ENCODE measurements at places on chromosomes 11 and 22.
A peak's percentile ranks its signal among the peaks of the same experiment; 100 is the strongest.

DNA sequence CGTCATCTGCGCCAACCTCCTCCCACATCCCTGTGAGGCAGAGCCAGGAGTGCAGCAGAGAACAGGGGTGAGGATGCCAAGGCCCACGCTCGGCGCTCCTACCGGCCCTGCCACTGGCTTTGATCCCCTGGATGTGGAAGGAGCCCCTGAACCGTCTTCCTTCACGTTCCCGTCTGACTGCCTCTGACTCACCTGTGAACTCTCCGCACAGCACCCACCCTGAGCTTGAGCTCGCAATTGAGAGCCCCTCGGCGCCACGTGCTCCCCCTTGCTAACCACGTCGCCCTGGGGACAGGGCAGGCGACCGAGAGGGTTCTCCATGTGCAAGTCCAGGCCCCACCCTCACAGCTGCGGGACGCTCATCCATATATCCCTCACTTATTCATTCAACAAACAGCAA is 645.3 kb downstream of the BRD1 start:
- no peak for DNase-seq

DNA sequence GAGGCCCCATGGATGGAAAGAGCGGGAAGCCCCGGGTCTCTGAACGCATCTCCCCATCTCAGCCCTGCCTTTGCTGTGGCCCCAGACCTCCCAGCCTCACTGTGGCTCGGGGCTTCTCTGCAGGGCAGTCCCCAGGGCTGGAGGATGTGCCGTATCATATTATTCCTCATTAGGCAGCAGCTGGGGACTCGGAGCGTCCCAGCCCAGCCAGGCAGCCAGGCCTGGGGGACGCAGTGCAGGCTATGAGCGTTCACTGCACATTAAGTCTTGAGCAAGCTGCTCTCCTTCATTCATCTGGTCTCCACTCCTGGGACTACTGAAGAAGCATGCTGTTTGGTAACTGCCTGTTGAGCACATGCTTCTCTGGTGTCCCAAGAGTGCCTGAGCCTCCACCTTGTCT is 226.8 kb upstream of the TBCEL start:
- no peak for DNase-seq

DNA sequence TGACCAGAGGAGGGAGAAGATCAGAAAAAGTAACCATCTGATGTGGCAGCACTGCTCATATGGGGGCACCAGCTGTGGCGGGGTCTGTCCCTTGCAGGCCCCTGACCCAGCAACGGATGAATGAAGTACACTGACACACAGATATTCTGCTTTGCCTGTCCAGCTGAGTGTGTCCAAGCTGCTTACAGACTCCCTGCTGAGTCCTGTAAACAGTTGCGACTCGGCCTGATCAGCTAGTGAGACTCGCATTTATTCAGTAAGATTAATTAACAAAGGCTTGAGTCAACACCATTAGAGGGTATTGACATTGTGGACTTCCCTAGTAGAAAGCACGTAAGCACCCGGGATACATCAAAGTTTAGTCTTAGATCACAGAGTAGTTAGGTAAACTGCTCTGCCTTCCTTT is 15.3 kb upstream of the OR10D3 start:
- DNase-seq, result no peak

GRCh38 chr22:27980424-27981148 is 61.5 kb upstream of the PITPNB start:
- DNase-seq, result no peak

DNA sequence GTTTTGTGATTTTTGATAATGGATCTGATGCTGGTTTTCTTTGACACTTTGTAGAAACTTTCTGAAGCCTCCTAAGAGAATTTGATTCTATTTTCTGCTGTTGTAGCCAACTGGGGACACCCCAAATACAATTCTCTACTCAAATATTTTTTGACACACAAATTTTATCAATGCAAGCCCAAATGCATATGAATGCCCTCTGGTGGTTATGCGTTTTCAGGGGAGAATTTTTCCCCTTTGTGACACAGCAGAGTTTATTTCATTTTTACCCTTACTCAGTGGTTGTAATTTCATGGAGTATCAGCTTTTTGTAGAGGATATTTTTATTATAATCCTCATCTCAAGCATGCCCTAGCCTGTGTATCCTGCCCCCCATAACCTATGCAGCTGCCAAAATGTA is 44.7 kb upstream of the MTMR2 start:
- DNase-seq, result no peak

DNA sequence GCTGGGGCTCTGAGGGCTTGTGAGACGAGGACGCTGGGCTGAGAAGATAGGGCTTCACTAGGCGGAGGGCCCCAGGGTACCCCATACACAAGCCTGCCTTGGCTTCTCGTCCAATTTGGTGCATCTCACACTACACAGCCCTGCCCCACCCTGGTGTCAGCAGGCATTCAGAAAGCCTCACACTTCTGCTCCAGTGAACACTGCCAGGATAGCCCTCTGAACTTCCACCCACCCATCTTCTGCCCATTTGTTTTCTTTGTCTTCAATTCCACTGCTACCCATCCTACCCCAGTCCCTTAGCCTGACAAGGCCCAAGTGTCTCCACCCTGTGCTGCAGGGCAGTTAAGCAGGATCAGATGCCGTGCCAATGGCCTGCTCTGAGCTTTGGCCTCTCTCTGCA is 1.9 kb upstream of the BUD13 start:
- DNase-seq, result no peak

GRCh38 chr22:35893698-35894097 is 134.9 kb downstream of the RBFOX2 start:
- no peak for DNase-seq

- DNase-seq, result peak; percentile 47
Measured at GRCh38 chr11:73317373-73317772, 9.3 kb downstream of the ARHGEF17 start.

- no peak for DNase-seq
Measured at GRCh38 chr11:65317025-65317786, 2.5 kb downstream of the CDC42EP2 start.

DNA sequence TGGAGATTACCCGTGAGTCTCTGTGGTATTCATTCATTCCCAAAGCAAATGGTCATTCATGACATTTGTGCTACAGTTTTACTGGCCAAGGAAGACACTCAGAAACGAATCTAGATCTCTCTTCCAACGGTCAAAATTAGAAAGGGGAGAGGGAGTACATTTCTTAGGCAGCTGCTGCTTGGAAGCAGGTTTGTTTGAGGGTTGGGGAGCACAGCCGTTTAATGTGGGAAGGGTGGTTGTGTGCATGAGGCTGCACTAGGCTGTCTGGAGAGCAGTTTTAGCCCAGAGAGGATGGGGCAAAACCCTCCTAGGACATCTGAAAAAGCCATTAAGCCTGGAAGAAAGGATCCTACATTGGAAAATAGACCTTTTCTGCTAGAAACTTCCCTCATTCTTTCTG is 29.7 kb upstream of the TIMP3 start:
- DNase-seq, result no peak

DNA sequence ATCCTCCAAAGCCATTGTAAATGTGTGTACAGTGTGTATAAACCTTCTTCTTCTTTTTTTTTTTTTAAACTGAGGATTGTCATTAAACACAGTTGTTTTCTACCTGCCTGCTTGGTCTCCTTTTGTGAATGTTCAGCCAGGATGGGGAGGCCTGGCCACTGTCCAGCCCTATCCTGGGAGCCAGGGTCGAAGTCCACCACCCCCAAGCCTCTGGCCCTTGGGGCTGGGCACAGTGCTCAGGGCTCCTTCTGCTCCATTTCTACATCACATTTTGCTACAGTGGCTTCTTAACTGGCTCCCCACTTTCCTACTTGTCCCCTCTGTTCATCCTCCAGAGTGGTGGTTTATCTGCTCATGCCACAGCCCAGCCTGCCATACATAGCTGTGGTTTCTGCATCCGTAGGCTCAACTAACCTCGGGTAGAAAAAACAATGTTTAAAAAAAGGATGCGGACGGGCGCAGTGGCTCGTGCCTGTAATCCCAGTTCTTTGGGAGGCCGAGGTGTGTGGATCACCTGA is 2.5 kb upstream of the SMARCB1 start:
- DNase-seq, result no peak

GRCh38 chr22:45262931-45263462 is 21.8 kb upstream of the UPK3A start:
- DNase-seq, result no peak

DNA sequence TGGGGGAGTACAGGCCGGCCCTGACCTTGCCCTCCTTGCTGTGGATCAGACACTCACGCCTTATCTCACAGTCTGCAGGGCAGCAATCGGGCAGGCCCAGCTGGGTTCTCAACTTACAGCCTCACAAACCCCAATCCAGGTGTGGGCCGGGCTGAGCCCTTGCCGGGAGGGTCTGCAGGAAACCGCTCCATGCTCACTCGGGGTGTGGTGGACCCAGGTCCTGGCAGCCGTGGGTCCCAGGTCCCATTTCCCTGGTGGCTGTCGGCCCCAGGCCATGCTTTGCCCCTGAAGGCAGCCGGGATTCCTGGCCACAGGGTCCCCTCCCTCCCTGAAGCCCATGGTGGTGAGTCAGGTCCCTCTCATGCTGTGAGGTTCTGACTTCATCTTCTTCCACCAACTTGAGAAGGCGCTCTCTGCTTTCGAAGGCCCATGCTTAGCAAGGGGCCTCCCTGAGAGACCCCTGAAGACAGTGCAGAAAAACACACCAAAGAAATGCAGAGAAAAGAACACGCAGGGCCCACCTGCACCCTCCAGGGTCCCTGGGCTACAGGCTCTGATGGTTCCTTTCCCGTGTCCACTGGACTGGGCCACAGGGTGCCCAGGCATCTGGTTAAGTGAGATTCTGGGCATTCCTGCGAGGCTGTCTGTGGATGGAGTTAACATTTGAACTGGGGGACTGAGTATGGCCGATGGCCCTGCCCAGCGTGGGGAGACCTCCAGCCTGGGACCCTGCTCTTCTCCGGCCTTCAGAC is 588.2 kb downstream of the BRD1 start:
- no peak for DNase-seq

DNA sequence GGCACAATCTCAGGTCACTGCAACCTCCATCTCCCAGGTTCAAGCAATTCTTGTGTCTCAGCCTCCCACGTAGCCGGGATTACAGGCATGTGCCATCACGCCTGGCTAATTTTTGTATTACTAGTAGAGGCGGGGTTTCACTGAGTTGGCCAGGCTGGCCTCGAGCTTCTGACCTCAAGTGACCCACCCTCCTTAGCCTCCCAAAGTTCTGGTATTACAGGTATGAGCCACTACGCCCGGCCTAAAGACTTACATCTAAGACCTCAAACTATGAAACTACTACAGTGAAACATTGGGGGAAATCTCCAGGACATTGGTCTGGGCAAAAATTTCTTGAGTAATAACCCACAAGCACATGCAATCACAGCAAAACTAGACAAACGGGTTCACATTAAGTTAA is 13.8 kb upstream of the FAM181B start:
- no peak for DNase-seq

- DNase-seq, result no peak
Measured at GRCh38 chr11:74278721-74279161, 32.7 kb downstream of the P4HA3 start.

DNA sequence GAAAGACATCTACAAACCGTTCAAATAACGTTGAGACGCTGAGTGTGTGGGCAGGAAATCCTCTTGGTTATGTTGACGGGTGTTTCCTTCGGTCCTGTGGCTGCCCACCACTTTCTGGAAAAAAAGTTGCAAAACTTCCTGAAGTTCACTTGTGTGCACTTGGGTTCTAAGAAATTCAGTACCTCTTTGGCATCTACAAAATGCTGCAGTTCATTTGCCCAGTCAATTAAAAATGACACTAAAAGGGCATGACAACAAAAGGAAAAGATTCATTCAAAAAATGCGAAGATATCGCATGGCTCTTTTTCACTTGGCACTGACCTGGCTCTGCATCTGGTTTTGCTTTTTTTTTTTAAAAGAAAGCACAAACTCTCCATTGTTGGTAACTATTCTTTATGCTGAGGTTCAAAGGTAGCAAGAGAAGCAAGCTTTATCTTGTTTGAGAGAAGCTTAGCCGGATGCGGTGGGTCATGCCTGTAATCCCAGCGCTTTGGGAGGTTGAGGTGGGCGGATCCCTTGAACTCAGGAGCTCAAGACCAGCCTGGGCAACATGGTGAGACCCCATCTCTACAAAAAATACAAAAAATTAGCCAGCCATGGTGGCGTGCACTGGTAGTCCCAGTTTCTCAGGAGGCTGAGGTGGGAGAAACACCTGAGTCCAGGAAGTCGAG is 10.6 kb upstream of the XBP1 start:
- no peak for DNase-seq
